Naive B cell (primary cell): ENCODE measurements at places on chromosomes 1 and 21. TPM values are rescaled to one million over a fixed set of nuclear protein-coding genes. Genes with fewer than 3 reads are reported as not detected.

Gene SAMD13
- not detected for polyA plus RNA-seq

Gene TRAF3IP3
- 281 TPM for polyA plus RNA-seq

Gene CLCA1
- not detected for polyA plus RNA-seq

Gene BSND
- polyA plus RNA-seq = not detected

Gene KRTAP11-1
- polyA plus RNA-seq = not detected

- no peak overlapping the region for H3K27ac ChIP-seq
- no peak for DNase-seq
- peaks cover 21% of the 10 kb centered on the region for H3K27me3 ChIP-seq
- no peaks in the 10 kb centered on the region for H3K4me1 ChIP-seq
- peaks cover 5% of the 10 kb centered on the region for H3K36me3 ChIP-seq
These were observed 3.4 kb downstream of the KRTAP10-11 start for GRCh38 chr21:44649521-44650100.

DNA sequence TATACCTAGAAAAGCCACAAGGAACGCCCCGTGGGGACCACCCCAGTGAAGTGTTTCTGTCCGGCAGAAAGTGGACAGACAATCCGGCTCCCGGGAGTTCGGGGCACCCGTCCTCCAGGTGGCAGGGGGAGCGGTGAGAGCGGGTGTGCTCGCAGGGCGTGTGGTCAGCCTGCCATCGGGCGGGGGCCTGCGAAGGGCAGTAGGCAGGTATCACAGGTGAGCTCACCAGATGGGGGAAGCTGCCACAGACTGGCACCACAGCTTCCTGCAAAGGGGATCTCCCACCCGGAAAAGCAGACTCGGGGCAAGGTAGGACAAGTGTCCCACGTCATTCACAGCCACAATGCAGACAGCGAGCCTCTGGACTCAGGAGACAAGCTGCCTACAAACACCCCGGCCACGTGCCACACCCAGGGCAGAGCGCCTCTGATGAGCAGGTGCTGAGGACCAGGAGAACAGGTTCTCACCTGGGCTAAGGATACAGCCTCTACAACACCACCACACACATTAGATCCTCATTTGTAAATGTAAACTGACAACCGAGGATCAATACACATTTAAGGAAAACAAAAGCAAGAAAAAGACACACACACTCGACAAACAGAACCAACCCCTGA lies 36.4 kb downstream of the VPS26C start:
- no peak for DNase-seq
- peak overlapping the region; percentile 68 for H3K27ac ChIP-seq
- peaks cover 17% of the 10 kb centered on the region for H3K36me3 ChIP-seq
- H3K4me3 ChIP-seq = no peak overlapping the region
- H3K27me3 ChIP-seq = no peaks in the 10 kb centered on the region

DNA sequence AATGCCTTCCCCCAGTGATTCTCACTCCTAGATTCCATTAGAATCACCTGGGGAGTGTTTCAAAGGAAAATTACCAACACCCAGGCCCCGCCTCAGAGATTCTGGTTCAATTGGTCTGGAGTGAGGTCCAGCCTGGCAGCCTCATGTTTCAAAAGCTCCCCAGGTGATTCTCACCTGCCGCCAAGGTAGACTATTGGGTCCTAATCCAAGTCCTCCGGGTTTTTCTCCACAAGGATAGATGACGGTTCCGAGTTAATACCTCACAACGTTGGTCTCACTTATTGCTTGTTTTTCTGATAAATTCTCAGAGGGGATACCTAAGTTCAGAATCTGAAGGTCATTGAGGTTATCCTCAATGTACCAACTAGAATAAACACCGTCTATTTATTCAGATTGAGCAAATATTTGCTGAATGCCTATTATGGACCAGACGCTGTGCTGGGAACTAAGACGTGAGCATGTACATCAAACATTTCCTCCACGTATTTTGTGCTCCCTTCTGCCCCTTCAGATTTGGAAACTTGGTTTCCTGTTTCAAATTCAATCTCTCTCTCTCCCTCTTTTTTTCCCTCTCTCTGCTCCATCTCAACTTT lies 97.5 kb downstream of the SEC16B start:
- H3K27ac ChIP-seq = no peak overlapping the region
- no peaks in the 10 kb centered on the region for H3K4me1 ChIP-seq
- peaks cover 8% of the 10 kb centered on the region for H3K27me3 ChIP-seq
- H3K36me3 ChIP-seq = no peaks in the 10 kb centered on the region

- H3K36me3 ChIP-seq = no peaks in the 10 kb centered on the region
- H3K4me3 ChIP-seq = no peak overlapping the region
- peaks cover 18% of the 10 kb centered on the region for H3K27me3 ChIP-seq
- no peaks in the 10 kb centered on the region for H3K4me1 ChIP-seq
These were observed 34.5 kb downstream of the NTNG1 start for GRCh38 chr1:107175102-107175909.

GRCh38 chr1:167861664-167862381 lies 52.1 kb downstream of the ADCY10 start:
- H3K36me3 ChIP-seq = no peaks in the 10 kb centered on the region
- no peak overlapping the region for H3K4me3 ChIP-seq
- DNase-seq = no peak
- no peaks in the 10 kb centered on the region for H3K4me1 ChIP-seq

DNA sequence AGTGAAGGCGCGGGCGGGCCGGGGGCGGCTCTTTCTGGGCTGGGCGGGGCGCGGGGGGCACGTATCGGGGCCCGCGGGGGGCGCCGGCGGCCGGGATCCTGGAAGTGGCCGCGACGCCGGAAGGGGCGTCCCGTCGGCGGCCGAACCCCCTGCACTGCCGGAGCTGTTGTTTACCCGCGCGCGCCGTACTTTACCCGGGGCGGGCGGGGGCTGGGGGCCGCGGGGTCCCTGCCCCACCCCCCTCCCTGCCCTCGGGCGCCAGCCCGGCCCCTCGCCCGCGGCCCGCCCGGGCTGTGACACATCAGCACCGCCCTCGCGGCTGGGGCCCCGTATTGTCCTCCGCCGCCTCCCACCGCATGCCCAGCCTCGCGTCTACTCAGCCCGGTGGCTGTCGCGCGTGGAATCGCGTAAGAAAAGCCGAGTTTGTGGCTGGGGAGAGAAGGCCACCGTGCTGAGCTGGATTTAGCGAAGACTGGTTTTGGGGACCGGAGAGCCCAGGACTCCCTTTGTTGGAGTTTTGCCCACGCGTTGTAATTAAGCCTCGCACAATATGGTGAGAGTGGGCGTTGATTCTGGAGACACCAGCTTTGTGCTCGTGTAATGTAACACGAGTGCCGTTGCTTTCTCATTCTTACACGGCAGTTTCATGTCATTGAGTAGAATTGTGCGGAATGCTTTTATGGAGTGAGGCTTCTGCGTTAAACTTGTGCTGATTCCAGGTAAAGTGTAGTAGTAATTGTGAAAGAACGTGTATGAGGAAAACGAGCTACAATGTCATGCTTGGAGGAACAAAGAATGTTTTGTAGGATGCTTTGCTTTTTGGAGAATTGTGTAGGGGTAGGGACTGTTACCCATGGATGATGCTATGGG lies 559 bp downstream of the BACH1 start:
- peak overlapping the region; percentile 96 for H3K27ac ChIP-seq
- peaks cover 44% of the 10 kb centered on the region for H3K4me1 ChIP-seq
- H3K4me3 ChIP-seq = peak overlapping the region; percentile 92
- H3K36me3 ChIP-seq = no peaks in the 10 kb centered on the region
- H3K27me3 ChIP-seq = no peaks in the 10 kb centered on the region

- no peaks in the 10 kb centered on the region for H3K4me1 ChIP-seq
- no peak for DNase-seq
- no peak overlapping the region for H3K27ac ChIP-seq
These were observed 383.2 kb upstream of the ZRANB2 start for GRCh38 chr1:71464016-71464415.

DNA sequence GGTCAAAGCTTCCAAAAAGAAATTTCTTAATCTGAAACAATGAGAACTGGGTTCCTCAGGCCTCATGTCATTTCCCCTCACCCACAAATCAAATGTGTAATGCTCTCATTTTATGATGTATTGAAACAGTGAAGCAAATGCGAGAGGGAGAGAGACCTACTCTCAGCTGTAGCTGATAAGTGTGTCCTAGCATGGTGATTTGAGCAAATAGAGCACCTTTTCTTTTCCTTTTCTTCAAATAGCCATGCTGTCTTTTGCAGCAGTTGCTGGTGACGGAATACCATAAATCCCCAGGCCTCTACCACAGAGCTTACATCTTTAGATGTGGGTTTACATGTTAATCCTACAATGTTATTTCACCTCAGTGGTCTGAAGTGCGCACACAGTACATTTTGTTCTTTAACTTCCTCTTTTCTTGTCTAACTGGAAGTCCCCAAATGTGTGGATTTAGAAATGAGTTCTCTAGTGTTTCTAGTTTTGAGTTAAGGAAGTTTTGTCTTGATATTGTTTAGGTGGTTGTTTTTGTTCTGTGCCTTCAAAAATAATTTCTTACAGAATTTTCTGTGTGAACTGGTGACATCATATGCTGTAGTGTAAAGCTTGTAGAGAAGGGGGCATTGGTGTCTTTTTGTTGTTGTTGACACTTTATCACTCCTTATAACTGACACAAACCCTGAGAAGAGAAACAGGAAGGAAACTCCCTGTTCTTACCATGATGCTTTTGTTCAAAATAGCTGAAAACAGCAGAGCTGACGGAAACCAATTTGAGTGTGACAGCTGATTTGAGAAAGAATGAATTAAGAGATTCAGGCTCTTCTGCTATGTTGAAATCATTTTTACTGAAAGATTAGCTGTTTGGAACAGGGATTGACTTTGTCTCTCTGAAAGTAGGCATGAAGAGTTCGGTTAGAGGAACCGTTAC lies 12.2 kb downstream of the SMAP2 start:
- peak overlapping the region; percentile 80 for H3K4me3 ChIP-seq
- H3K27me3 ChIP-seq = no peaks in the 10 kb centered on the region
- peak overlapping the region; percentile 99 for H3K27ac ChIP-seq
- H3K4me1 ChIP-seq = peaks cover 80% of the 10 kb centered on the region
- peaks cover 28% of the 10 kb centered on the region for H3K36me3 ChIP-seq
- peak; percentile 91 for DNase-seq

DNA sequence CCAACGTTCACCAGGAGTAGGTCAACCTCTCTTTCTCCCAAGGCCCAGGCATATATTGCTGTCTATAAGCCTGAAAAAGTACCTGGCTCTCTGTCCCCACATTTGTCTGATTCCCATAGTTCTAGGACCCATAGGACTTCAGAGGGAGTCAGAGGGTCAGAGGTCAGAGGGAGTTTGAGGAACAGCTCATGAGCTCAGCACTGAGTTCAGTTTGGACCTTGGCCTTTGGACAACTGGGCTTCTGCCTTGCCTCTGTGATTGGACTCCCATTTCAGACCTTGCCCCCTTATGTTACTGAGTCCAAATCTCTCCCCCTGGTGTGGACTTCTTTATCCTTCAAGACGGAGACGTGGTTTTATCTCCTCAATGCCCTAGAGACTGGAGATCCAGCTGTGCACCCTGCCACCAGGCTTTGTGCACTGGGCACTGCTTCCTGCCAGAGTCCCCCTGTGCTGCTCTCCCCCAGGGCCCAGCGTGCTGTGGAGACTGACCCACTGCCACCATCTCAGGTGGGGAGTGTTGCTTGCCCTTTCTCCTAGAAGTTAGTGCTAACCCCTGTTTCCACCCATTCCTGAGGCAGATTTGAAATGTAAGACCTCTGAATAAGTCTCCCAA lies 3.2 kb downstream of the CTSE start:
- no peaks in the 10 kb centered on the region for H3K4me1 ChIP-seq
- peaks cover 14% of the 10 kb centered on the region for H3K27me3 ChIP-seq
- no peaks in the 10 kb centered on the region for H3K36me3 ChIP-seq
- no peak overlapping the region for H3K27ac ChIP-seq
- no peak overlapping the region for H3K4me3 ChIP-seq

DNA sequence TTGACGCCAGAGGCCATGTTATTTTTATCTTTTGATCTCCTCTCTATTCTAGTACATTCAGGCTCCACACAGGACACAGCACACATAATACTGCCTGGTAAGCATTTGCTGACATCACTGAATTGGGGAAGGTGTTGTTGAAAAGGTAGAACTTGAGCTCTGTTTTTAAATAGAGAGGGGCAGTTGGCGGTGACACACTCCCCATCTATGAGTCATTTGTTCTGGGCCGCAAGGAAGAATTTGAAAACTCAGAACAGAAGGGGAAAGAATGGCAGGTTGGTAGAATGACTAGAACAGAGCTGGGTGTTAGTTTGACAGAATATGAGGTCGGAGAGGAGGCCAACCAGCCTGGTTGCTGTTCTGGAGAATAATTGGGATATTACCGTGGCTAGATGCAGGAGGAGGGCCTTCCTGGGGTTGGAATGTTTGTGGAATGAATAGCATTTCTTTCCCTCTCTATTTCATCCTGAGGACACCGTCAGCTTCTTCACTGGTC lies 52.1 kb upstream of the ERRFI1 start:
- H3K4me1 ChIP-seq = no peaks in the 10 kb centered on the region
- H3K4me3 ChIP-seq = no peak overlapping the region
- H3K36me3 ChIP-seq = no peaks in the 10 kb centered on the region
- DNase-seq = no peak

DNA sequence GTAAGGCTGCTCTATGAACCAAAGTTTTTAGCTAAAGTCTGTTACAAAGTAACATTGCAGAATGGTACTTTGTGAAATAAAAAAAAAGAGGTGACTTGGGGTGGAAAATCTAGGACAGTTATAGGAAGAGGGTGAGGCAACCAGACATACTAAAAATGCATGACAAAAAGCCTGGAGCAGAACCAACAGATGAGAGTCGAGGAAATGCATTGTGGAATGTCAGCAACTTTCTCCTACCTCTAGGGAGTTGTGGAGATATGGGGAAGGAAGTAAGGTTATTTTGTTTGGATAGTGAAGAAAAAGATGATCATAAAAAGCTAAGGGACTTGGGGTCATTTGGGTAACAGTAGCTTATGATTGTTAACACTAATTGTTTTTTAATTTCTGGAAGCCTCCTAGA lies 295.6 kb downstream of the S1PR1 start:
- no peaks in the 10 kb centered on the region for H3K4me1 ChIP-seq
- no peak overlapping the region for H3K4me3 ChIP-seq
- H3K36me3 ChIP-seq = no peaks in the 10 kb centered on the region

GRCh38 chr1:119080586-119080985 lies 59.9 kb downstream of the WARS2 start:
- H3K27me3 ChIP-seq = no peaks in the 10 kb centered on the region
- H3K4me1 ChIP-seq = peaks cover 10% of the 10 kb centered on the region
- H3K4me3 ChIP-seq = no peak overlapping the region

DNA sequence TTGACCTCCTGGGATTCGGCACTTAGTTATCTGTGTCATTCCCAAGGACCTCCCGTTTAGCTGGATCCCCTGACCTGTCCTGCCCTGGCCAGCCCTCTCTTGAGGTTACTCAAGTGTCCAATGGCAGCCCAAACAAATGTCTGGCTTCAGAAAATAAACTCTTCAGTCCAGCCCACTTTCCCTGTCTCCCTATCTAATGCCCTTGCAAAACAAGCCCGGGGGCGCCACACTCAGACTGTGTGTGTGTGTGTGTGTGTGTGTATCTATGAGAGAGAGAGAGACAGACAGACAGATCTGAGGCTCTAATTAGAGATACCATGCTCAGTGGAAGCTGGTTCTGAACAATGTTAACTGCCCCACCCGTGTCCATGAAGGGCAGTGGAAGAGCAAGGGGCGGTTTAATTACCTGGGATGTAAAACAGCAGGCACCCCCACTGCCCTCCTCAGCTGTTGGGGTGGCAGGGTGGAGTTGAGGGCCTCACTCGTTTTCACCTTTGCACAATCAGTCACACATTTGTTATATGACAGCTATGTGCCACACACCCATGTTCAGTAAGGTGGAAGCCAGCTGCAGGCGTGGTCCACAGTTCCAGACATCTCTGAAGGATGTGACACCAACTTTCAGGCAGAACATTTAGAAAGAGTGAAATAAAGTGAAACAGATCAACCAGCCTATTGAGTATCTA lies 57.4 kb downstream of the B3GALT5 start:
- H3K27ac ChIP-seq = no peak overlapping the region
- H3K27me3 ChIP-seq = peaks cover 13% of the 10 kb centered on the region
- H3K4me3 ChIP-seq = no peak overlapping the region
- DNase-seq = no peak
- no peaks in the 10 kb centered on the region for H3K4me1 ChIP-seq

GRCh38 chr21:32196001-32196400 lies 82.8 kb downstream of the MIS18A start:
- no peak overlapping the region for H3K27ac ChIP-seq
- H3K36me3 ChIP-seq = no peaks in the 10 kb centered on the region
- no peaks in the 10 kb centered on the region for H3K4me1 ChIP-seq
- H3K27me3 ChIP-seq = peaks cover 5% of the 10 kb centered on the region
- no peak for DNase-seq
